SJSA1 (cell line): ENCODE measurements at places on chromosomes 6 and 20.

- DNase-seq: no peak
Measured at GRCh38 chr6:25404693-25405169, 125.6 kb downstream of the CARMIL1 start.

- no peak for DNase-seq
Measured at GRCh38 chr20:17811628-17811965, 111.8 kb downstream of the BANF2 start.

- DNase-seq: no peak
Measured at GRCh38 chr20:40607927-40608326, 81.1 kb downstream of the MAFB start.

DNA sequence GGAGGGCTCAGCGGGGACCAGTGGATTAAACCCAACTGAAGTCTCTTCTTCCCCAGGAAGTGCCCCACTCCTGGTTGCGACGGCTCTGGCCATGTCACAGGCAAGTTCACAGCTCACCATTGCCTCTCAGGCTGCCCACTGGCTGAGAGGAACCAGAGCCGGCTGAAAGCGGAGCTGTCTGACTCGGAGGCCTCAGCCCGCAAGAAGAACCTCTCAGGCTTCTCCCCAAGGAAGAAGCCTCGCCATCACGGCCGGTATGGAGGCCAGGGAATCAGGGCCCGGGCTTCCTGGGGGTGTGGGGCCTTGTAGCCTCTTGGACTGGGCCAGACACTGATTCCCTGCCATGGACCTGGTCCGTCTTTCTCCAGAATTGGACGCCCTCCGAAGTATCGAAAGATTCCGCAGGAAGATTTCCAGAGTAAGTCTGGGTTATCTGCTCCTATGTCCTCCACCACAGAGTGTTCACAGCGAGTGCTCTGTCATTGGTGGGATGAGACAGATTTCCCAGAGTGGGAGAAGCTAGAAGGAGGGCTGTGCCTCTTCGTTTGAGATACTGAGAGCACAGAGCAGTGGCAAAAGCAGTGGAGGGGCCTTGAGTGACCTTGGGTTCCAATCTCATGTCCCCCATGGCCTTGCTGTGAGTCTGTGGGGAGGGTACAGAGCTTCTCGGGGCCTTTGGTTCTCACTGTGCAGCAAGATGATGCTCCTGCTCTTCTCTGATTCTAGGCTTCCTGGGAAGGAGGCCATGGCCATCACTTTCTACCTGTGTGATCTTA is 22.6 kb upstream of the SGK2 start:
- no peak for DNase-seq

GRCh38 chr6:137487181-137487868 is 6.9 kb downstream of the OLIG3 start:
- DNase-seq: no peak

GRCh38 chr20:10619427-10619826 is 54.4 kb downstream of the JAG1 start:
- peak; percentile 62 for DNase-seq

DNA sequence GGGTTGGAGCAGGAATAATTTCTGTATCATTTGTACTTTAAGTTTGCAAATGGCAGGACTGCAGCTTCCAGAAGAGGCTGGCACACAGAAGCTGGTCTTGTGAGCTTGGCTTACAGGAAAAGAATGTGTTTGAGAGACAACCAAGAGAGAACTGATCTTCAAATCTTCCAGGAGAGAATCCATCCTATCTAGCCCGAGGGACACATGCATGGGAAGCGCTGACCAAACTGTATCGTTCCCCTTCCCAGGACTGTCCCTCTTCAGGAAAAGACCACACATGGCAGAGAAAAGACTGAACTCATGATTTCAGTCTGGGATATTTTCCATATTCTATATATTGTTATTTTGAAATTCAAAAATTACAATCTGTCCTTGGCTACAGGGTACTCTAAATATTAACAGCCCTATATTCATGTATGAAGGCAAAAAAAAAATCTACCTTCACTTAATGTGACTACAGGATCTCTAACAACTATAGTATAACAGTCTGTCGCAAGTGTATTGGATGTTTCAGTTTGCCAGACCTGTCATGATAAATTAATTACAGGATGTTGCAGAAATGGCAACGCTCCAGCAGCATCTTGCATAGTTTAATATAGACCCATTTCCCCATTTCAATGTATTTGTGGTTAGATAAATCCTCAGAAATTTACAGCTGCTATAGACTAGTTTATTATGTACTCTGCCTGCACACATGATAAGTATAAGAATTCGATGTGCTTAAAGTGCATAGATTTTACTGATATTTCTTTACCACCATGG is 99.4 kb downstream of the MYB start:
- no peak for DNase-seq

GRCh38 chr6:134307870-134308269 is 10.0 kb downstream of the SGK1 start:
- DNase-seq: no peak

- no peak for DNase-seq
Measured at GRCh38 chr20:21234324-21234723, 68.8 kb upstream of the XRN2 start.

GRCh38 chr6:74872754-74873476 is 332.9 kb downstream of the COL12A1 start:
- no peak for DNase-seq

- DNase-seq: no peak
Measured at GRCh38 chr6:21003780-21004541, 469.7 kb downstream of the CDKAL1 start.

DNA sequence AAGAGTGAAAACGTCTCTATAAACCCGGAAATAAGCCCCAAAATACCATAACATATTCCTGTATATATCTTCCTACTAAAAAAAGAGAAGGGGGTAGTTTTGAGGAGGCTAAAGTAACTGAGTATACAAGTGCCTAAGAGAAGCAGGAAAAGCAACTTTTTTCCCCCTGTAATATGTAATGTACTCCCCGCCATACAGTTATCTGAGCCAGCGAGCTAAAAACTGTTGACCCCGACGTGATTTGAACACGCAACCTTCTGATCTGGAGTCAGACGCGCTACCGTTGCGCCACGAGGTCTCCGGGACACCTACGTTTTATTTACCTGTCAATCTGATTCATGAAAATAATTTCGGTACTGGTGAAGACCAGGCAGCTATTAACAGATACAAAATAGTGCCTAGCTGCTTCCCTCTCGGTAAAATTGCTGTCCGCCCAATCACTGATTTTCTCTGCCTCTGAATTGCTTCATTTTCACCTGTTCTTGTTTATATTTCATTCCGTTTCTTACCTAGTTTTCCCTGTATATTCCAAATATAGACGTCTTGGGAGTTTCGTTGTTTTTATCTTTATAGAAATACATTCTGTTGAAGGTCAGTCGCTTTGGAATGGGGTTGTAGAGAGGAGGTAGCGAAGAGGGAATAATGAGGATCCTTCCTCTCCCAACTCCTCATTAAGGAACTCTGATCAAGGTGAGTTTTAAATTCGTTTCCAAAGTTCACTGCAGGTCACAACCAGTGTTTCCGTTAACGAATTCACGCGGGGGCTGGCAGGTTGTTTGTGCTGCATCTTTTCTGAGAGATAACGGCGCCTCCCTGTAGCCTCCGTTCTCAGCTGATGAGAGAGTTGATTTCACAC is 33.6 kb upstream of the BTN3A2 start:
- no peak for DNase-seq

- DNase-seq: no peak
Measured at GRCh38 chr20:3987296-3987695, 28.1 kb downstream of the RNF24 start.

DNA sequence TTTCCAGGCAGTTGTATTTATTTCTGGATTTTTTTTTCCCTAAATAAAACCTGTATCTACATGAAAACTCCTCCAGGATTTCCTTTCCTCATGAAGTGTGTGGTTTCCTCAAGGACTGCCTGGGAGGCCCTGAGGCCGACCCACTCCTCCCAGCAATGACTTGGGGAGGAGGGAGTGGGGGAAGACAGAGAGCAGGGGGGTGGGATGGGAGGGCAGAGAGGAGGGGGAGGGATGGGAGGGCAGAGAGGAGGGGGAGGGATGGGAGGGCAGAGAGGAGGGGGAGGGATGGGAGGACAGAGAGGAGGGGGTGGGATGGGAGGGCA is 161.8 kb upstream of the AGPAT4 start:
- peak; percentile 32 for DNase-seq

DNA sequence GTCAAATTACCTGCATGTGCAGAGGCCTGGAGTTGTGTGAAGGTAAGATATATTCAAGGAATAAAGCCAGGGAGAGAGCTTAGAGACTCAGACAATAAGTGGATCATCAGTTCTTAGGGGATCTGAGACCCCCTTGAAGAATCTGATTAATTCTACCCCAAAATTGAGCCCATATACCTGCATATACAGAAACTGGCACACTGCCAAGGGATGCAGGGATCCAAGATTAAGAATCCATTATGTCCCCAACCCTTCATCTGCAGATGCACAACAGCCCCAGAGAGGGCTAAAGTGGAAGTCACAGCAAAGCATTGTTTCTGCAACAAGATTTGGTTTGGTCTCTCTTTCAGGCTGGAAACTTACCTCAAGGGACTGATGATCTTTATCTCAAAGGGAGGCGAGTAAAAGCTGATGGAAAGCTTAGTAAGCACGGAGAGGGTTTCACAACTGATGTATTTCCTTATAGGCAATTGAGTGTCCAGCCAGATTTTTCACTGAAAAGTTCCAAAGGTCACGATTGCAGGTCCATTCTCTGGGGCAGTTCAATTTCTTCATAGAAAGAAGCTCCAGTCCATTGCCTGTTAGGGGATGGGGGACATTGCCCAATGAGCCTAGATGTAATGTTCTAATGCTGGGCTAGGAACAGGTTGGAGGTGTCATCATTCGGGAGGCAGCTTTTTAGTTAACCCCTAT is 20.9 kb upstream of the STK35 start:
- no peak for DNase-seq
